ENCODE measurements at places on chromosomes 4 and X.

GRCh38 chrX:130631011-130631410 is 229.2 kb downstream of the RBMX2 start:
- no peak for DNase-seq

- peak; percentile 88 for DNase-seq
These were observed 692 bp downstream of the FAM241A start for GRCh38 chr4:112145790-112146501.

- DNase-seq: no peak
These were observed at the start of gene LINC00632 for GRCh38 chrX:140709421-140709846. TSS of gene LINC00632 (plus strand) at chrX:140709759.

- DNase-seq: no peak
These were observed 127.3 kb upstream of the HUWE1 start for GRCh38 chrX:53813670-53814440.

- no peak for DNase-seq
These were observed 182.5 kb upstream of the GALNT7 start for GRCh38 chr4:172986114-172986513.

GRCh38 chr4:115165503-115165902 is 52.1 kb upstream of the NDST4 start:
- no peak for DNase-seq

DNA sequence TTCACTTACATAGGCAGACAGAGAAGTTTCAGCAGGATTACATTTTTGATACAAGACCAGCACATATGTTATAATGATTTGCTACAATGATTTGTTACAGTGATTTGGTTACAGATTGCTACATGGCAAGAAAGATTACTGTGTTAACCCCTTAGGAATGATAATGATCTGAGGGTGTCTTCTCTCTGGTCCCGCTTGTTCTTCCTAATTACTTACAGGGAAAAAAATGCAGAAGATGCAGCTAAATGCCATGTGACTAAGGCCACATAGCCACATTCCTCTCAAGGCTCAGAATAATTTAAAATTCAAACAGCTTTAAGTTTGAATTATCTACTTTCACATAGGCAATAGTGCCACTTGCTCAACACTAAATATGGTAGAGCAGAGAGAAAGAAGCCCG is 9.7 kb upstream of the LAP3 start:
- no peak for DNase-seq

DNA sequence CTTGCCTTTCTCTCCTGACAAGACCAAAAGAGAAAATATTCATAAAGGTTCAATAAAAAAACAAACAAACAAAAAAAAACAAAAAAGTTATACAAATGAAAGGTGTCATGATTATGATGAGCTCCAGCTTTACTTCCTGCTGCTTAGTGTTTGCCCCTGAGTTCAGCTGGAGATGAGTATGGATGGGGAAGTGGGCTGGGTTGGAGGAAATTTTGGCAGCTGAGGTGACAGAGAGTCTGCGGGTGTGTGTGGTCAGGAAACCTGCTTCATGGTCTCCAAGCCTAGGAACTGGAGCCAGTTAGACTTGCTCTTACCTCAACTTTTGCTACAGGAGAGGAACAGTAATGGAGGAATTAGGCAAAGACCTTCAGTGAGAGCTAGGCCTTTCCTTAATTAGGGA is 4.3 kb upstream of the CYSLTR1 start:
- no peak for DNase-seq

GRCh38 chr4:76494243-76494642 is 59.2 kb downstream of the SHROOM3 start:
- DNase-seq: no peak

DNA sequence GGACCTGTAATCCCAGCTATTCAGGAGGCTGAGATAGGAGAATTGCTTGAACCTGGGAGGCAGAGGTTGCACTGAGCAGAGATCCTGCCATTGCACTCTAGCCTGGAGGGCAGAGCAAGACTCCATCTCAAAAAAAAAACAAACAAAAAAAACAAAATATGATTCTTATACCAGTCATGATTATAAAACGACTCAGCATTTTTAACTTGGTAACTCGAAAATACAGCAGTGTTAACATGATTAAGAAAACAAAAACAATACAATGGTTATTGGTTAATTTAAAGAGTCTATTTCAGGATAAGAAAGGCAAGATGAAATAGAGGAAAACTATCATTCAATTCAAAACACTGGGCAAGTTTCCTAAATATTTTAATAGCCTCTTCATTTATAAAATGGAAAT is 865.3 kb downstream of the PCDH7 start:
- DNase-seq: no peak

GRCh38 chr4:106034751-106035150 is 139.5 kb downstream of the NPNT start:
- DNase-seq: no peak

DNA sequence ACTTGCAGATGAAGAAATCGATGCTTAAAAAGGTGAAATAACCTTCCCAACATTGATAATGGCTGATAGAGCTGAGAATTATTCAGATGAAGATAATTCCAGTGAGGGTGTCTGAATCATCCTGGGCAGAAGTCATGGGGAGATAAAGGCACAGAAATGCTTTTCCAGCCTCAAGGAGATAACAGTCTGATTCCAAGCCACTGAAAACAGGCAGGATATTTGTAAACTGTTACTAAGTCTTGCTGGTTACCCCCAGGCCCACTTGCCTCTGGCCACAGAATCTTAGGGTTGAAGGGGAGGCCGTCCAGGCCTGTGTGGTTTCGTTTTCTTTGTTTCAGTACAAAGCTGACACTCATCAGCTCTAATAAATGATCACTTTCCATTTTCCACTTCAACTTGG is 158.5 kb downstream of the SH3KBP1 start:
- DNase-seq: no peak

- no peak for DNase-seq
These were observed 1.4 kb upstream of the PACRGL start for GRCh38 chr4:20698820-20699219.

GRCh38 chr4:76197971-76198410 is 15.6 kb downstream of the SCARB2 start:
- no peak for DNase-seq

GRCh38 chr4:2432991-2433530 is 14.3 kb downstream of the CFAP99 start:
- no peak for DNase-seq

- no peak for DNase-seq
These were observed 45.0 kb downstream of the ETDC start for GRCh38 chrX:135354288-135354687.

DNA sequence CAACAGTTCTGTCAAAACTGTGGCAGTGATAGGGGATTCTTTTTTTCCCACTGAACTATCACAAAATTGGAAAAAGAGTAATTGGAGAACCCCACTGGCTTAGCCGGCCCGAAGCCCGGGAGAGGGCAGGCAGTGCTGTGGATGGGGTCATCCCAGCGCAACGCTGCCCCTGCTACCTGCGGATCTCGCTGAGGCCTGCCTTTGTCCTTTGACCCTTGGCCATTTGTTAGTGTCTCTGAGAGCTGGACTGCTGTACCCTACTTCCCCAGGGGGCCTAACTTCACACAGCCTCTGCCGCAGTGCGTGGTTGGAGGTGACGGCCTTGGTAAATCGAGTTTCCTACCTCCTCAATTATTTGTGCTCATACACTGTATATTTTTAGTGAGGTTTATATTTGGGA is 43.0 kb upstream of the MSANTD1 start:
- no peak for DNase-seq

GRCh38 chr4:16636912-16637630 is 261.4 kb downstream of the LDB2 start:
- DNase-seq: no peak

- no peak for DNase-seq
These were observed 31.0 kb upstream of the STX18 start for GRCh38 chr4:4572821-4573220.

- DNase-seq: no peak
These were observed 30.3 kb upstream of the TMSB15B start for GRCh38 chrX:103932133-103932532.

GRCh38 chr4:9845791-9846493 is 64.5 kb downstream of the DRD5 start:
- DNase-seq: no peak

GRCh38 chr4:136992032-136992431 is 540.3 kb downstream of the PCDH18 start:
- no peak for DNase-seq

- no peak for DNase-seq
These were observed 30.8 kb downstream of the NDNF start for GRCh38 chr4:121041307-121042090.

DNA sequence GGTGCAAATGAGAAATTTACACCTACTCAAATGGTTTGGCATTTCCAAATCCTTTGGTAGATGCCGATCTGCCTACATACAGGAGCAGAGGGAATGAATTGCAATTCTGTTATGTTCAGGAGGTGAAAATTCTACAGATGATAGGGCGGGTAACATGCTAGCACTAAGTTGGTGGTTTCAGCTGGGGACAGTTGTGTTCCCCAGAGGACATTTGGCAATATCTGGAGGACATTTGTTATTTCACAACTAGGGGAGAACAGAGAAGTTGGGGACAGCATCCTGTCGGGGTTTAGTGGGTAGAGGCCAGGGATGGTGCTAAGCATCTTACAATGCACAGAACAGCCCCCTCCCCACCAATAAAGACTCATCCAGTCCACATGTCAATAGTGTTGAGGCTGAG is 96.5 kb upstream of the PUDP start:
- no peak for DNase-seq

GRCh38 chr4:151031831-151032605 is 16.9 kb upstream of the LRBA start:
- peak; percentile 64 for DNase-seq

GRCh38 chrX:7068939-7069367 is 78.6 kb upstream of the STS start:
- DNase-seq: peak; percentile 61

DNA sequence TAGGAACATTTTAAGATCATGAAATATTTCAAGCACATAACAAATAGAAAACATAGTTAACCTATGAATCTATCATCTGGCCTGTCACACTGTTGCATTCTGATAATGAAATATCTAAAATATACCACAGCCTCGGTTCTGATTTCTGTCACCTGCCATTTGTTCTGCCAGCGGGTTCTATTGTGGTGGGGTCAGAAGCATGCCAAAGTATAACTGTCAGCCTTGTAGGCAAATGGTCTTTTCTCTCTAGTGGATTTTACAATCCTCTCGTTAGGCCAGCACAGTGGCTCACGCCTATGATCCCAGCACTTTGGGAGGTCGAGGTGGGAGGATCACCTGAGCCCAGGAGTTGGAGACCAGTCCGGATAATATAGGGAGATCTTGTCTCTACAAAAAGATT is 47.9 kb downstream of the HTRA3 start:
- DNase-seq: no peak

DNA sequence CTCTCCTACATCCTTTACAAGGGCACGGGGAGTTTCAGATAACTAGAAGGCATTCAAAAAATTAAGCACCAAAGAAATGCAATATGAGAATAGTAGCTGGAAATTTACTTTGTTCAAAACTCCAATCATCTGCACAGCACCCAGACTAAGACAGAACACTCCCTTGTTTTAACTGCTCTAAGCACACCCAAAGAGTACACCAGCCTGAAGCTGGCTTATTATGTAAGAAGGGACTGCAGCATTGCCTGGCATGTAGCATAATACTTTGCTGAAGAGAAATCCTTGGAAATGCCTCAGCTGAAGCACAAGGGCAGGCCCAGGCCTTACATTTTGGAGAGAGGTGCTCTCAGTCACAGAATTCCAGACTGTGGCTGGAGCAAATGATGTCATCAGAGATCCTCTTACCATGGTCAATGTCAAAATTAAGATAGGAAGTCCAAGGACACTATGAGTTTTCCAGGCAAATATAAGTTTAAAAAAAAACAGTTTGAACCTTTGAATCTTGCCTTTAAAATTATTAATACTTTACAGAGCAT is 14.8 kb downstream of the ARHGEF6 start:
- DNase-seq: no peak

GRCh38 chr4:176726803-176727202 is 65.9 kb downstream of the VEGFC start:
- no peak for DNase-seq

DNA sequence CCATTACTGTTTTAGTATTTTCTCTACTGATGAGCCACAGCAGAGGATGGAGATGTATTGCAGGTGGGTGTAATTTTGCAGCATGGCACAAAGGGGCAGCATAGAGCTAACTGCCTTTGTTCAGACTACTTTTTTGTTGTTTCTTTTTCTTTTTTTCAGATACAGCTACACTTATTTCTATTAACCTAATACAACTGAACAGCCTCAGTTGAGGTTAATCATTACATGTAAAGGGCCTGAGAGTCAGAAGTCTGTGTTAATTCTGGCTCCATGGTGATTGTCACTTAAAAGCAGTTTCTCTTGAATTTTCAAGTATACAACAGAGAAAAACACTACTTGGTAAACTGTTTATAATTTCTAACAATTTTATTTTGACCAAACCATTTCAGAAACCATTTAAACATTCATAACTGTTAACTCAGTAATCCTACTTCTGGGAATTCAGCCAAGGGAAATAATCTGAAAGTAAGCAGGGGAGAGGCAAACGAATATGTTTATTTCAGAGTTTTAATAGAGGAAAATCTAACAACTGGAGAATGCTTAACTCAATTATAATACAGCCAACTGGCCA is 13.9 kb upstream of the PPEF2 start:
- DNase-seq: no peak

- DNase-seq: no peak
These were observed 176.2 kb upstream of the CXorf66 start for GRCh38 chrX:140141444-140142029.
